ENCODE measurements at places on chromosomes 16 and 17.

DNA sequence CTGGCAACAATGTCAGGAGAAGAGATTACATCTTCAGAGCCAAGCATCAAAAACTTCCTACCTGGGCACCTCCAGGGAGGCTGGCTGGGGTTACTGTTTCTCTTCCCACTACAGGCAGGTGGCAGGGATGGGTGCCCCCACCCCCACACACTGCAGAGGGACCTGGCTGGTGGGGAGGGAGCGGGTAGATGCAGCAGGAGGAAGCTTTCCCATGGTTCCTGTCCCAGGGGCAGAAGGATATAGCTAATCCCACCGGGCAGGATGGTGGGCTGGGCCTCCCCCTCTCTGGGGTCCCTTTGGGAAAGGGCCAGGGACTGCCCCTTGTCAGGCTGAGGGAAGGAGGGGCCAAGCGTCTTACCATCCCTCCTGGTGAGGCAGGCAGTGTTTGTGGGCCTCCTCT, 16.7 kb upstream of the MTMR4 start:
- no peak for DNase-seq

GRCh38 chr16:67430977-67431774, at the start of gene HSD11B2:
Gene HSD11B2, plus strand, starts transcription at chr16:67431121. Its CDS starts 128 bp downstream, at chr16:67431249.
- DNase-seq: no peak

DNA sequence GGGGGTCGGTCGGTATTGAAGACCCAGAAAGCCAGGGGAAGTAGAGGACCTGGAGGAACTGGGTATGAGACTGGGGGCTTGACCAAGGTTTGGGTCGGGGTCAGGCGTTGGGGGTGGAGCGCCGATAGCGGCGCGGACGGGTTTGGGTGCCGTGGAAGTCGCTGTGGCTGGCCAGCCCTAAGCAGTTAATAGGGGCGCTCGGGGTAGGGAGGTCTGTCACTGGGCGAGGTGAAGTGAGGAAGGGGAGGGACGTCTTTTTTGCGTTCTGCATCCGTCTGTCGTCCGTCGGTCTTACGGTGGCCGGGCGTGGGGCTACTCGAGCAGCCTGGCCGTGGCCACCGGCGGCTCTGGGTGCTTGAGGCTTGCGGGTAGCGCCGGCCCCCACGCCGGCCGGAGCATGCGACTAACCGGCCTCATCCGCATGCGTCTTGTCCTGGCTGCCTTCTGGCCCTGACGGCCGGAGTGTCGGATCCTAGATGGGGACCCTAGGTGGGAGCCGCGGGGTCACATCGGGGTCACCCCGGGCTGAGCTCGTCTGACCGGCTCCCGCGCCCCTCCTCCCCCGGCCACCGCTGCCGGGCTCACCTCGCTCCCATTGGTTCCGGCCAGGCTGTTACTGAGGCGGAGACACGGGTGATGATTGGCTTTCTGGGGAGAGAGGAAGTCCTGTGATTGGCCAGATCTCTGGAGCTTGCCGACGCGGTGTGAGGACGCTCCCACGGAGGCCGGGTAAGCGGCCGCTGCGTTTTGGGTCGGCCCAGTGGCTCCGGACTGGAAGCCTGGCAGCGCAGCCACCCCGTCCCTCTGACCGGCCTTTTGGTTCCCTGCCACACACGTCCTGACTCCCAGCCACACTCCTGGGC, 10.3 kb upstream of the TMEM88 start:
- peak; percentile 75 for DNase-seq

DNA sequence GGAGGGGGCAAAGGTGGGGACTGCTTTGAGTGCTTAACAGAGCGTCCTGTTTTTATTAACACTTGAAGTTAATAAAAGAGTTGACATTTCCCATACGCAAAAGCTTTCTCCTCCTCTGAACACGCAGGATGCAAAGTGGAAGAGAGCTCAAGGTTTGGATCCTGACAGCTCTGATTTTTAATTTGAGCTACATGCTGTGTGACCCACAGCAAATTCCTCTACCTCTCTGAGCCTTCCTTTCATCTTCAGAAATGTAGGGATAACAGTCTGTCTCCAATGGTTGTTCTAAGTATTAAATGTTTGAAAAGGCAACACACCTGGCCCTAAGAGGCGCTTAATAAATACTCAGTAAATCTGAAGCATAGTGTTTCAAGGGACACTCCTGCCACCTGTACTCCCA, 93.0 kb downstream of the CDYL2 start:
- DNase-seq: no peak

- no peak for DNase-seq
Measured at GRCh38 chr16:31192856-31193642, 9.5 kb downstream of the PYCARD start.

GRCh38 chr17:64008346-64008745, 10.2 kb downstream of the PRR29 start:
- no peak for DNase-seq

DNA sequence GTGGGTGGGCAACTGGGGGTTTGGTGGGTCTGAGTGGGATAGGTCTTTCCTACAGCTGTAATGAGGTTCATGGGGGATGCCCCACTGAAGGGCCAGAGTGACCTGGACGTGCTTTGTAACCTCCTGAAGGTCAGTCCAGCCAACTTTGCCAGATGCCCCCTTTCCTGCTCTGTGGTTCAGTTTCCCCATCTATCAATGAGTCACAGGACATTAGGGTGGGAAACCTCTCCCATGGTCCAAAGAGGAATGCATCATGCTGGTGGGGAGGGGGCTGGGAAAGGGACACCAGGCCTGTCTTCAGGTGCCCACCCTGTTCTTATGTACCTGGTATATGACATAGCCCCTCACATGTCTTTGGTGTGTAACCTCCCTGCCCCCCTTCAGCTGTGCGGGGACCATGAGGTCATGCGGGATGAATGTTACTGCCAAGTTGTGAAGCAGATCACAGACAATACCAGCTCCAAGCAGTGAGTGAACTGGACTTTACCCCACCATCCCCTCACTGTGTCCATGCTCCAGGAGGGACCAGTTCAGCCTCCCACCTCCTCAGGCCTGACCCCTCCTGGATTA, 24.0 kb upstream of the ALKBH5 start:
- no peak for DNase-seq

DNA sequence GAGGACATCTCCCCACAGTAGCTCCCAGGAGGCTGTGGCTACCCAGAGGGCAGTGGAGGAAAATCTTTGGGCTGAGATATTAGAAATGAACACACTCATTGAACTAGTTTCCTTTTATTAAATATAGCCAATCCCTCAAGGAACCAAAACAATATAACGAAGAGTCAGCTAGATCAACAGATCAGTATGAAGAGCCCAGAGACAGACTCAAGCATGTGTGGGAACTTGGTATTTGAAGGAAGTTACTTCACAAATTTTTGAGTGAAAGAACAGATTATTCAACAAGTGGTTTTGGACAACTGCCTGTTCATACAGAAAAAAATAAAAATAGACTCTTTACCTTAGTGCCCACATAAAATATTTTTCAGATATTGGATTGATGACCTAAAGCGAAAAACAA, 183.6 kb upstream of the PMFBP1 start:
- no peak for DNase-seq

DNA sequence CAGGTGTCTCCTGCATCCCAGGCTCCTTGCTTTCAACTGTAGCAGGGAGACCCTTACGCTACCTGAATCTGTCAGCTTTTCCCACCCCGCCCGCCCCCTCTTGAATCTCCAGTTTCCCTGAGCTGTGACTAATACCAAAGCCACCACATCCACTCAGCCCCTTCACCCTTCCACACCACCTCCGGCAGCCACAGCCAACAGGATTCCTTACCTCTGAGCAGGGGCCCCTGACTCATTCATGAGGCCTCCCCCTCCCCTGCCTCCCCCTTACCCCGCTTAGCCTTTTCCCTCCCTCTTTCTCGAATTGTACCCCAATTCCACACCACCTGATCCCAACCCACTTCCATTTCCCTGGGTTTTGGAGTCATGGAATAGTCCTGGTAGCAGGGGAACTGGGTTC, 2.3 kb downstream of the STX1B start:
- DNase-seq: no peak

DNA sequence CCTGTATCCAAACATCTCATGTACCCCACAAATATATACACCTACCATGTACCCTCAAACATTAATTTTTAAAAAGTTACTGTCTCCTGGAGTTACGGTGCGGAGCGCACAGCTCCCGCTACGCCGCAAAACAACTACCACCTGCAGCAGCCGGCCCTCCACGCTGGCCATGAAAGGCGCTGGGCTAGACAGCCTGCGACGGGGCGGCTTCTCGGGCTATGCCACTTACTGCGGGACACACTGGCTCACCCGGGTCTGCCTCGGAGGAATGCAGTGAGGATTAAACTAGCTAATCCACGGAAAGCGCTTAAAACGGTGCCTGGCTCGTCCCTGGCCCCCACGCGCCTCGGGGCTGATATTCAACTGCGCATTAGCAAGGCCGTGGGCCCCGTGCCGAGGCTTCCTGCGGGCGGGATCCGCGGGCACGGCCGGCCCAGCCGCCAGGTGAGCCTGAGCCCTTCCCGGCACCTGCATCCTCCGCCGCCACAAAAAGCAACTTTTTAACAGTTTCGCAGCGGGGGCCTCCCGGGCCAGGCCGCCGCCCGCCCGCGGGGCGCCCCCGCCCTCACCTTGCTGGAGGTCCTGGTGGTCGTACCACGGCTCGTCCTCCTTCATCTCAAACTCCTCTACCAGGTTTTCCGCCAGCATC, 633 bp downstream of the CDR2 start:
- no peak for DNase-seq

GRCh38 chr17:17641621-17642409, 39.4 kb upstream of the RAI1 start:
- DNase-seq: peak; percentile 68

DNA sequence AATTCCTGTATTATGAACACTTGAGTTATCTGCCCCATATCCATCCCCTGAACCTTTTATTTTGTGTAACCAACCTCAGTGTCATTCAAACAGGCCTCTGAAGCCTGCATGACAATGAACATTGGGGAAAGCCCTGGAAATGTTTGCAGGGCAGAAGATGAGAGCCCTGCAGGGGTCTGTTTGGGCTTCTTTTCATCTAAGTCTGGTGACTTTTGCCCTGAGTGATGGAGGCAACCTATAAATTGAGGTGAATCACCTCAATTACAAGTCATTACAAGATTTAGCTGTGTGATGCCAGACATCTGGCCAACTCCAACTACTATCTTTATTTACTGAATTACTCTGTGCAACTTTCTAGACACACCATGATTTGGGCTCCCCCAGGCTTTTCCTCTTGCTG, 189.2 kb downstream of the MAF start:
- no peak for DNase-seq

DNA sequence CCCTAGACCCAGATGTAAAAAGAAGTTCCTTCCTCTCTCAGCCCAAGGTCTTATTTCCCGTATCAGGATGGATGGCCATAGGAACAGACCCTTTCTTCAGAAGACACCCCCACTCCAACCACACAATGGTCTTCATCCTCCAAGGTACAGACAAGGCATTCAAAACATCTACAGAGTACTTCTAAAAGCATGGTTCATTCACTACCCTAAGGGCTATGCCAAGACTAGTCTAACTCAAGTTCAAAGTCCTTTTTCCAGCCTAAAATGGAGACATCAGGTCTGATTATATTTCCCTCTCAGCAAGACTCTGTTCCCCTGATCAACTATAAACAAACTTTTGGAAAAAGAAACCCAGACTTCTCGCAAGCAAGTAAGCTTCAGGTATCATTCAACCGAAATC, 388.9 kb downstream of the NPIPA8 start:
- no peak for DNase-seq

- no peak for DNase-seq
Measured at GRCh38 chr17:35051183-35051578, 12.3 kb downstream of the RFFL start.

DNA sequence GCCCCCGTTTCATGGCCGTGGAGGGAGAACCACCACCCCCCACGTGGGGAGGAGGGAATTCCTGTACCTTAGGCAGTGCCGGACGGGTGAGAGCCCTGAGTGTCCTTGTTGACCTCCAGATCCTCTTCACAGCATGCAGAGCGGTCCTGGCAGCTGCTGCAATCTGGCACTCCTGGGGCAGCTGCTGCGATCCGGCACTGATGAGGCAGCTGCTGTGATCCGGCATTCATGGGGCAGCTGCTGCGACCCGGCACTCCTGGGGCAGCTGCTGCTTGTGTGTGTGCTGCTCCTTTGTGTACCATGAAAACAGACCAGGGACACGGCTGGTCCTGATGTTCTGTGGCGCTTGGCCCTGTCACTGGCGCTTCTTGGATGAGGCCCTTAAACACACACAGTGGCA, 12.8 kb downstream of the ZNF778 start:
- DNase-seq: no peak

- DNase-seq: no peak
Measured at GRCh38 chr16:50972876-50973275, 178.2 kb downstream of the SALL1 start.

DNA sequence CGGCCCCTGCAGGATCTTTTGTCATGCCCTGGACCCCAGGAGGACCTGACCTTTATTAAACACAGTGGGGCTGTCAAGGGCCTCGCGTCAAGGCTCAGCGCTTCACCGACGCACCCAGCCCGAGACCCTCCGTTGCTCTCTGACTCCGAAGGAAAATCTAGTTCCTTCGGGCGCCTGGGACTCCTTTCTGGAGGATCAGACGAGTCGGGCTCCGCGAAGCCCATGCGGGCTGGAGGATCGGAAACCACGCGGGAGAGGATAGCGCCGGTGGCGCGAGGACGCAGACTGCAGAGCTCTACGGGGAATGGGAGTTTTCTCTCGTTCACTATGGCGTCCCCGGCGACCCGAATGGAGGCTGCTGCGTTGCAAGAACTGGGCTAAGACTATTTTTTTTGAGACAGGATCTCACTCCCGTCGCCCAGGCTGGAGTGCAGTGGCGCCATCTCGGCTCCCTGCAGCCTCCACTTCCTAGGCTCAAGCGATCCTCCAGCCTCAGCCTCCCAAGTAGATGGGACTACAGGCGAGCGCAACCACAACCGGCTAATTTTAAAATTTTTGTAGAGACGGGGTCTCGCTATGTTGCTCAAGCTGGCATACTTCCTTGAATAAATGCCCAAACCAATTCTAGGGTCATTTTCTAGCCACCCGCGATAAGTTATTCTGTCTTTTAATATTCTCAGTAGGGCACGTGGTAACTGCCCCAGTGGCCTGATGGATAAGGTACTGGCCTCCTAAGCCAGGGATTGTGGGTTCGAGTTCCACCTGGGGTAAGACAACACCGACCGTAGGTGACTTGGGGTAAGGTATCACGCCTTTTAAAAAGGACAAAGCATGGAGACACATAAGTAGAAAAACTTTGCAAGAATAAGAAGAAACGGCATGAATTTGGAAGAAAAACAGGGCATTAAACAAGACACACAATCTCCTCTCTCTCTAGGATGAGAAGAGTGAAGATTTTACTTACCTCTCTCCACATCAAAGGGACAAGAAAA, 5.5 kb downstream of the OR1F1 start:
- DNase-seq: no peak

DNA sequence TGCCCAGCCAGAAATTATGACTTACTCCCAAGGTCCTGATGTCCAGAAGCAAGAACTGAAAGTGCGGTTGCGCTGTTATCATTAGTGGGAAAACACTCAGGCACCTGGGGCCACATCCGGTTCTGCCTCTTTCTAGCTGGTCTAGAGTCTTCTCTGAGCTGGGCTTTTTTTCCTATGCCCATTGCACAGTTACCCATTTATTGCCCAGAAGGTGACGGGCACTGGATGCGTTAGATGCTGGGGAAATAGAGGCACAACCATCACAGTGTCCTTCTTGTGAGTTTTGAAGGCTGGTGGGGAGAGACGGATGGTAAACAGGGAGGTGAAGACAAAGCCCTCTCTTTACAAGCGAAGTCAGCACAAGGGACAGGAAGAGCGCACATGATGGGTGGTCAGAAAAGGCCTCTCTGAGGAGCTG, 37.7 kb downstream of the PLCG2 start:
- DNase-seq: no peak

GRCh38 chr17:63940584-63940983, 8.5 kb upstream of the CD79B start:
- no peak for DNase-seq

Data from activated CD8-positive, alpha-beta memory T cell treated with anti-CD3 and anti-CD28 coated beads for 4 hours (primary cell).